Naive thymus-derived CD4-positive, alpha-beta T cell (primary cell): ENCODE measurements at places on chromosomes 3 and 15.

DNA sequence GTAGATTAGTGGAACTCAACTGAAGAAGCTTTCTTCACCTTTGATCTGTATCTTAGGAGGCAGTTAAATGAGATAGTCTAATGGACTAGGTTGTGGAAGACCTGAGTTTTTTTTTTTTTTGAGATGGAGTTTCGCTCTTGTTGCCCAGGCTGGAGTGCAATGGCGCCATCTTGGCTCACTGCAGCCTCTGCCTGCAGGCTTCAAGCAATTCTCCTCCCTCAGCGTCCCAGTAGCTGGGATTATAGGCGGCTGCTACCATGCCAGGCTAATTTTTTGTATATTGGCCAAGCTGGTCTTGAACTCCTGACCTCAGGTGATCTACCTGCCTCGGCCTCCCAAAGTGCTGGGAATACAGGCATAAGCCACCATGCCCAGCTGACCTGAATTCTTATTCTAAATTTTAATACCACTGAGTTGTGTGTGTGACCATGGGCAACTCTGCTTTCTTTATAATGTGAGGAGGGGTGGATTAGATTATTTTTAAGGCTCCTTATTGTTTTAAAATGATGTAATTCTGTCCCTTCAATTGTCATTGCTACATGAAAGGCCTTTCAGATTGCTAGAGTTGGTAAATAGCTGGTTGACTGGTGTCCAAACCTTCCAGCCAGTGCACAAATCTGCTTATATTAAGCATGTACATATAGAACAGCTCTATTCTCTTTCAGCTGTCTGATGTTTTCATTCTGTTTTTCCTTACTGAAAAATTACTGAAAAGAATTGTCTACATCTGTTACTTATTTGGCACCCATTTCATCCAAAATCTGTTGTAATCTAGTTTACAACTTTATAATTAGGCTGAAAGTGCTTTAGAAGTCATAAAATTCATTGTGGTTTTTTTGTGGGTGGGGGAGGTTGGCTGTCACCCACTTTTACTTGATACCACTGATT lies 2.3 kb downstream of the LNP1 start:
- DNase-seq, result no peak
- H3K27me3 ChIP-seq, result no peaks in the 10 kb centered on the region
- H3K4me3 ChIP-seq, result no peak overlapping the region

- no peaks in the 10 kb centered on the region for H3K27me3 ChIP-seq
- H3K36me3 ChIP-seq, result no peaks in the 10 kb centered on the region
- H3K4me3 ChIP-seq, result no peak overlapping the region
- DNase-seq, result peak; percentile 33
These were observed 238.7 kb upstream of the P2RY1 start for GRCh38 chr3:152595975-152596821.

- H3K27me3 ChIP-seq, result no peaks in the 10 kb centered on the region
- H3K4me3 ChIP-seq, result peak overlapping the region; percentile 28
- H3K27ac ChIP-seq, result peak overlapping the region; percentile 90
- H3K4me1 ChIP-seq, result peaks cover 88% of the 10 kb centered on the region
- DNase-seq, result peak; percentile 92
- H3K36me3 ChIP-seq, result no peaks in the 10 kb centered on the region
These were observed 105.8 kb upstream of the RASGRP1 start for GRCh38 chr15:38670128-38671005.

DNA sequence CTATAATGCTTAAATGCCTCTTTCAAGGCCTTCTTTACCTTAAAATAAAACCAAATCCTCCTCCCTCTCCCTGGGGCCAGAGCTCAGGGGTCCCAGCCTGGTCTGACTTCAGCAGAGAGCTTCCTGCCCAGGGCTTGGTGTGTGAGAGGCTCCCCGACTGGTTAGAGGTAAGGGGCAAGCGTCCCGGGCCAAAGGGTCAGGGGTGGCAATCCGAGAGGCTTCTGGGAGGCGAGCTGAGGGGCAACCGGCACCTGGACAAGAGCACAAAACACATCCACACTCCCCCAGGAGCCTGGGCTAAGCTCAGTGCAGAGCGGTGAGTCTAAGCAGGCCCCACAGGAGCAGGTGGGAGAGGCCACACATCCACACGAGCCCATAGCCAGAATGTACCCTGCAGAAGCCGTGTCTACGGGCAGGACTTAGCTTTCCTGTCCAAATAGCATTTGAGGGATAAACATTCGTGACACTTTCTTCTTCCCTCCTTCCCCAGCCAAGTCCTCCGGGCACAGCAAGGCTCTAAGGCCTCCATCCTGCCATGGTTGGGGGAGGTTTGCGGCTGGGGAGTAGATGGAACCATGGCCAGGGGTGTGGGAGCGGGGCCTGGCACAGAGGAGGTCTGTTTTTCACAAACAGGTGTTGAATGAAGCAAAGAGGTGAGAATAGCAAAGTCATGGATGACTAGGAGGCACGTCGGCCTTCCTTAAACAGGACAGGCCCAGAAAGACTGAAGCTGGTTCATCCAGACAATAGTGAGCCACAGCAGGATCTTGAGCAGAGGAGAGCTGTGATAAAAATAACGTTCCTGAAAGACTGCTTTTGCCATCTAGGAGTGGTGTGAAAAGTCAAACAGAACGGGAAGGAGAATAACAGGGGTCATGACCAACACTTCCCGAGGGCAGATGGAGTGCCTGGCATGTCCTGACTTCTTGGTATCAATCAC lies 98.7 kb upstream of the IQSEC1 start:
- no peaks in the 10 kb centered on the region for H3K4me1 ChIP-seq
- no peak for DNase-seq
- H3K4me3 ChIP-seq, result no peak overlapping the region
- H3K27ac ChIP-seq, result no peak overlapping the region
- H3K27me3 ChIP-seq, result no peaks in the 10 kb centered on the region

DNA sequence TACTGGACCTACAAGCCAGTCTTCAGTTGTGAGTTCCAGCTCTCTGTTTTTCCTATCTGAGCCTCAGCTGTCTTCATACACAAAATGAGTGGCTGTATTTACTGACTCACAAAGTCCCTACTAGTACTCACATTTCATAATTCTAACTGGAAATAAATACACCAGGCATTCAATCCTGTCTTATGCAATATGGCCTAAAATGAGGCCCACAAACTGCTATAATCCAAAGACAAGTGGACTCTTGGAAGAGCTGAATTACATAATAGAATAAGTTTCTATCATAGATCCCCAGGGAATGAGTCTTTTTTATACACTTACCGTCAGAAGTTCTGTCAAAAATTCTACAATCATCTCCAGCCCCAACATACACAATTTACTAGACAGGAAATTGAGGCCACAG lies 211.9 kb downstream of the LRRN1 start:
- H3K4me1 ChIP-seq, result no peaks in the 10 kb centered on the region
- no peak overlapping the region for H3K27ac ChIP-seq
- DNase-seq, result no peak
- no peaks in the 10 kb centered on the region for H3K27me3 ChIP-seq
- no peak overlapping the region for H3K4me3 ChIP-seq

DNA sequence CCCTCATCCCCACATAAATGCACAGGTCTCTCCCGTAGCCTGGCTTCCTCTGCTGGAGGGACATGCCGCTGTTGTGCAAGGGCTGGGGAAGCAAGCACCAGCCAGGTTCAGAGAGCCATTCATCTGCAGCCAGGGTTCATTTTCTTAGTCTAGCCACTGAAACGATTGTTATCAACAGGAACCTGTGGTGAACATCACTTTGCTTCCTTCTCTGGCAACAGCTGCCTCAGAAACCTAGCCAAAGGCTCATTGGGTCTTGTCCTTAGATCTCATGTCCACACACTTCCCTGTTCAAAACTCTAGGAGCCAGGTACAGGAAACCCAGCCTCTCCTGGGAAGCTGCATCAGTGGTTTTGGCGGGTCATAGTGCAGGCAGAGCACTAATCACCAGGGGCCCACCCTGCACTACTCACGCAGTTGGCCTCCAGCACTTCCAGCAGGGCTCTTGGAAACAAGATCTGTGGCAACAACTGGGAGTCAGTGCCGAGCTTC lies 47.0 kb downstream of the OXNAD1 start:
- peak; percentile 74 for DNase-seq
- H3K27ac ChIP-seq, result peak overlapping the region; percentile 58
- H3K4me3 ChIP-seq, result peak overlapping the region; percentile 11
- peaks cover 86% of the 10 kb centered on the region for H3K4me1 ChIP-seq

DNA sequence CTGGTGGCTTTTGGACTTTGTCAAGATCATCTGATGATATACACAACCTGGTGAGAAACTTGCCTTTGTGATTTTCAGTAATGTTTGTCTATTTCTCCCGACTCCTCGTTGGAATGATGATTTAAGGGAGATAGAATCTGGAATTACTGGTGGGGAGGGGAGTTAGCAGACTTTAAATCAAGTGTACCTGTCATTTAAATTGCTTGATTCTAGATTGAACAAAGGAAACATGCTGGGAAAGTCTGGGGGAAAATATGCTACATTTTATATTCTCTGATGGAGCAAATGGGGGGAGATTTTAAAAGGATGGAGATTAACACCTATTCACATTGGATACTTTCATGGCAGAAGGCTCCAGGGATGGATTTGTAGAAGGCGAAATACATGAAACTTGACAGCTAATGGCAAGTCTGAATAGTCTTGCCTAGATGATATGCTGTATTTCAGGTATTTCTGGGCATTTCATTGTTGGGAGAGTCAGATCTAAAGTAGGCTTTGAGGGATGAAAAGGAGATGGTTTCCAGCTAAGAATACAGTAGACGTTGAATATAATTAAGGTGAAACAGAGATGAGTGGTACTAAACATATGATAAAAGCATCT lies 189.1 kb upstream of the PDZRN3 start:
- H3K27me3 ChIP-seq, result no peaks in the 10 kb centered on the region
- no peaks in the 10 kb centered on the region for H3K36me3 ChIP-seq
- no peak overlapping the region for H3K4me3 ChIP-seq
- no peak overlapping the region for H3K27ac ChIP-seq
- no peak for DNase-seq
- H3K4me1 ChIP-seq, result no peaks in the 10 kb centered on the region

DNA sequence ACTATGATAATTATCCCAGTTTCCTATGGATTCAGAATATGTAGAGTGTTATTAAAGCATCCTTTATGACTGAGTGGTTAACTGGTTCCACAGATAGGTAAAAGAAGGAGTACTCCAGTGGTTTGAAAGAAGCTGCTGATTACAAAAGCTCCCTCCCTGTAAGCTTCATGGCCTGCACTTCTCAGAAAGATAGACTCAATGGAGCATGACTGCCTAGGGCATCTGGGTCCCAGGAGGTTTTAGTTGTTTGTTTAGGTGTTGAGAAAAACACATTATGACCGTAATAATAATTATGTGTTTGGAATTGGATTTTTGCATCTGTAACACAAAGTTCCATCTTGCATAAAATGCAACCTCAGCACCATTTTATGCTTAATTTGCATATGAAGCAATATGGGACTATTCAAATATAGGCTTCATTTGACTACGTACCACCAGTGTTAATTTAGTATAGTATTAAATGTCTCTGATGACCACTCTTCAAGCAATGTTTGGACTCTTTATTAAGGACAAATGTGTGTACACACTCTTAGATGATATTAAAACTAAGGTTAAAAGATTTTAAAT lies 121.1 kb downstream of the ROBO2 start:
- no peak overlapping the region for H3K27ac ChIP-seq
- no peaks in the 10 kb centered on the region for H3K36me3 ChIP-seq
- no peak overlapping the region for H3K4me3 ChIP-seq
- DNase-seq, result no peak
- no peaks in the 10 kb centered on the region for H3K27me3 ChIP-seq
- no peaks in the 10 kb centered on the region for H3K4me1 ChIP-seq

- H3K36me3 ChIP-seq, result no peaks in the 10 kb centered on the region
- H3K4me3 ChIP-seq, result no peak overlapping the region
- H3K4me1 ChIP-seq, result no peaks in the 10 kb centered on the region
- no peak for DNase-seq
- H3K27ac ChIP-seq, result no peak overlapping the region
- no peaks in the 10 kb centered on the region for H3K27me3 ChIP-seq
These were observed 18.1 kb downstream of the CPA3 start for GRCh38 chr3:148883163-148883562.

DNA sequence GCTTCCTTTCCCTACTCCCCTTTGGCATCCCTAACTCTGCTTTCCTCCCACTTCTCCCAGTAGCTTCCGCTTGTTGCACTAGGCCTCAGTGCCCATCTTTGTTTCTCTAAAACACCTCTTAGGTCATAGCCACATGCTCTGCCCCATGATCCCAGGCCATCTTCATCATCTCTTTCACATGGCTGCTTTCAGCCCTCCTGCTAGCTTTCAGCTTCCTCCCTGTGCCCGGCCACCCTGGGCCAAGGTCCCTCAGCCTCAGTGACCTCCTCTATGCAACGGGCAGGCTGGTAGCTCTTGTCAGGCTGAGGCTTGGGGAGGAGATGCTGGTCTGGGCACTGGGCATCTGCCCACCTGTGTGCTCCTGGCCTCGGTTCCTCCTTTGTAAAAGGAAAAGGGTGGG lies 2.3 kb downstream of the PLEKHO2 start:
- peak overlapping the region; percentile 55 for H3K4me3 ChIP-seq
- peak overlapping the region; percentile 40 for H3K27ac ChIP-seq
- no peaks in the 10 kb centered on the region for H3K36me3 ChIP-seq

DNA sequence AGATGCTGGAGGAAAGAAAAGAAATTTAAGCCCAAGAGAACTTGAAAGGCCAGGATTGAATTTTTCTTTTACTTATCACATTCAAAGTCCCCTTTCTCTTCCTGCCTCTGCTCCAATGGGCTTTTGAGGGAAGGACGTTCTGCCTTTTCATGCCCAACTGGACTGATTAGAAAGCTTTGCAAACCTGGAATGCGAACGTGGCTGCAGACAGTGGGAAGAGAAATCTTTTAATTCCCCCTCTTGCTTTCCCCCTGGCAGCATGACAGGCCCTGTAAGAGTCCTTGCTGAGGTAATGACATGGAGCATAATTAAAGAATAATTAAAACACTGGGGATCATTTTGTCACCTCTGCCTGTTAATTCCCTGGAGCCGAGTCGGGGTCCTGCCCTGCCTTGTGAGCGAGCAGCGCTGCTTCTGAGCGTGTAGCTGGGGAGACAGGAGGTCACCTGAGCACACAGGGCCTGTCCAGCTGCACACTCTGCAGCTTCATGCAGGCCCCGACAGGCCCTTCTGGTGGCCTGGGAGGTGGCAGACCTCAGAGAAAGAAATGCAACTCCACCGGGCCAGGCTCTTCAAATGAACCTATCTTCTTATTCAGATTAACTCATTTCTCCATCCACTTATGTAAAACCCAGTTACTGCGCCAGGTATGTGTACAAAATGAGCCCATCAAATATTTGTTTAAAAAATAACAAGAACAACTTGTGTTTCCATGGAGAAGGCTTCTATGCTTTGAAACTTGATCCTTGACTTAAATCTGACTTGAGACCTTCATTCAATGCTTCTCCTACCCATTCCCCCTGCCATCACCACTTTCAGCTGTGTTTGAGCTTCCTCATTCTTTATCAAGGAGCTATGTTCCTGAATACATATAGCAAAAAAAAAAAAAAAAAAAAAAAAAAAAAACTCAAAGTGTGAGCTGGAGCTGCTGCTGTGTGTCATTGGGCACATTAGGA lies 628.2 kb upstream of the CFAP20DC start:
- H3K36me3 ChIP-seq, result no peaks in the 10 kb centered on the region
- H3K27ac ChIP-seq, result no peak overlapping the region
- no peaks in the 10 kb centered on the region for H3K27me3 ChIP-seq
- no peak overlapping the region for H3K4me3 ChIP-seq
- no peaks in the 10 kb centered on the region for H3K4me1 ChIP-seq
- DNase-seq, result no peak

- peaks cover 18% of the 10 kb centered on the region for H3K27me3 ChIP-seq
- no peak for DNase-seq
- H3K36me3 ChIP-seq, result no peaks in the 10 kb centered on the region
- no peak overlapping the region for H3K4me3 ChIP-seq
- no peaks in the 10 kb centered on the region for H3K4me1 ChIP-seq
These were observed 47.0 kb upstream of the SYNM start for GRCh38 chr15:99057697-99058420.

GRCh38 chr3:16589867-16590624 lies 15.2 kb downstream of the DAZL start:
- no peaks in the 10 kb centered on the region for H3K27me3 ChIP-seq
- H3K4me1 ChIP-seq, result no peaks in the 10 kb centered on the region
- DNase-seq, result no peak
- no peaks in the 10 kb centered on the region for H3K36me3 ChIP-seq
- H3K4me3 ChIP-seq, result no peak overlapping the region
- H3K27ac ChIP-seq, result no peak overlapping the region
